Mesenchymal stem cell (in vitro differentiated cells and primary cell): ENCODE measurements at places on chromosomes 16 and 17.

GRCh38 chr17:63476854-63477479, at the start of gene ACE:
Gene ACE (plus strand): TSS chr17:63477061. CDS start chr17:63477095, 34 bp downstream.
- H3K36me3 ChIP-seq: peaks cover 24% of the 10 kb centered on the region
- peaks cover under 1% of the 10 kb centered on the region for H3K27me3 ChIP-seq
- DNase-seq: peak; percentile 20
- H3K27ac ChIP-seq: no peak within 1 kb of the TSS

DNA sequence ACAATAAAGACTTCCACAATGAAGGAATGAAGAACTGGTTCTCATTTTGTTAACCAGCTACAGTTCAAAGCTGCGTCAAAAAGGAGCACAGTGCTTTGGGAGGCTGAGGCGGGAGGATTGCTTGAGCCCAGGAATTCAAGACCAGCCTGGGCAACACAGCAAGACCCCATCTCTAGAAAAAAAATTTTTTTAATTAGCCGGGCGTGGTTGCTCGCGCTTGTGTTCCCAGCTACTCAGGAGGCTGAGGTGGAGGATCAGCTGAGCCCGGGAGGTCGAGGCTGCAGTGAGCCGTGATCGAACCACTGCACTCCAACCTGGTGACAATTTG, 764 bp upstream of the SLC6A4 start:
- H3K36me3 ChIP-seq: no peaks in the 10 kb centered on the region
- no peak overlapping the region for H3K27ac ChIP-seq
- no peak overlapping the region for H3K4me3 ChIP-seq
- H3K27me3 ChIP-seq: peaks cover 63% of the 10 kb centered on the region

DNA sequence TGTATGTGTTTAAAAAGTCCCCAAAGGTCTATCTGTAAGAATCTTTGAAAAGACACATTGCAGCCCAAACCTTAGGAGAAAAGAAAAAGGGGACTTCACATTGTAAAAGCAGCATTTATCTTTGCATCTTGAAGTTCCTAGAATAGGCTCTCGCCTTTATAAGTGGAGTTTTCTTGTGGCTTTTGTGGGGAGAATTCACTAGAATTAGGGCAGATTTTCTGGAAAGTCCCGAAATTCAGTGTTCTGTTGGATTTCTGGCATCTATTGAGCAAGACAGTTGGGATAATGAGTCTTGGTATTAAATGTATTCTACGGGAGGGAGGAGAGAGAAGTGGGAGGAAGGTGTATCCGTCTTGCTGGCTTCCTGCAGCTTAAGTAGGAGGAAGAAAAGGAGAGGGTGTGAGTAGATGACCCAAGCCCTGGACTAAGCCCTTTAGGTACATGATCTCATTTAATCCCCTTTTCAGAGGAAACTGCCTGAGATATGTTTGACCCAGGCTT, 62.6 kb downstream of the PRKCA start:
- no peak for DNase-seq
- H3K4me1 ChIP-seq: peaks cover 6% of the 10 kb centered on the region
- H3K27me3 ChIP-seq: no peaks in the 10 kb centered on the region
- H3K36me3 ChIP-seq: no peaks in the 10 kb centered on the region
- H3K4me3 ChIP-seq: no peak overlapping the region

DNA sequence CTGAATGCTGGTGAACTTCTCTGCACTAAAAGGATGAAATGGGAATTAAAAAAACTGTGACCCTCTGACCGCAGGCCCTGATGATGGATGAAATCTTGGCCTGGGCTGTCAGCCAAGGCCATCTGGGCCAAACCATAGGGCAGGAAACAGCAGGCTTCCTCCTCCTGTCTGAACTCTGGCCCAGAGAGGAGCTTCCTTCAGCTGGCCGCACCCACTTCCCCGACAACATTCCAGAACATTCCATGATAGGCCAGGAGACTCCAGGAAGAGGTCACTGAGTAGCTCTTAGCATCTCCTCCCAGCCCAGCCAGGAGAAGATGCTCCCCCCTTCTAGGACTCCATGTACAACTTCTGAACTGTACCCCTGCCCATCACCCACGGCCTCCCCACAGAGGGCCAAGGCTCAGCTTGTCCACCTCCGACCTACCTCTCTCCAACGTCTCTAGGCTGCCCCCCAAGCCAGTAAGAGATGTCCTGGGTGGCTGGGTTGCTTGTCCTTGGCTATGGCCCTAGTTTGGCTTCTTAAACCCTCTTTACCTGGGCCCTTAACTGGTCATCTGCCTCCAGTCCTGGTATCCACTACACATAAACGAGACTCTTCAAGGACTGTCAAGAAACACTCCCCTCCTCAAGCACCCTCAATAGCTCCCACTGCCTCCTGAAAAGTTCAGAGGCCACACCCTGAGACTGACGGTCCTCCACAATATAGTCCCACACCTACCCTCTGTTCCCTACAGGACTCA, 1.7 kb downstream of the RPH3AL start:
- H3K4me1 ChIP-seq: peaks cover 47% of the 10 kb centered on the region
- peak; percentile 68 for DNase-seq
- peak overlapping the region; percentile 12 for H3K27ac ChIP-seq
- no peaks in the 10 kb centered on the region for H3K27me3 ChIP-seq
- peaks cover 3% of the 10 kb centered on the region for H3K36me3 ChIP-seq
- no peak overlapping the region for H3K4me3 ChIP-seq

DNA sequence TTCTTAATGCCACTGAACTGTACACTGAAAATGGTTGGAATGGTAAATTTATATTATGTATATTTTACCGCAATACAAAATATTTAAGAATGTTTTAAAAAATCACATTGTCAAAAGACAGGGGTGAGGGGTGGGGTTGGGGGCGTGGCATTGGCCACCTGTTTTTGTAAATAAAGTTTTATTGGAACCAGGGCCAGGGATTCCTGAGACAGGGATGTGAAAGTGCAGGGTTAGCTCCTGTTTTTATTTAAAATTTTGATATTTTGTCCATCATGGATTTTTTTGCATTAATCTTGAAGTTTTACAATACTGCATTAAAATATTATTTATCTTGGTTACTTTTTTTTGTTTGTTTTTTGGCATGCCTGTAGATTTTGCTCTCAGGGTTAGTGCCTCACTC, 2.3 kb upstream of the FA2H start:
- peaks cover 48% of the 10 kb centered on the region for H3K27me3 ChIP-seq
- no peak overlapping the region for H3K27ac ChIP-seq
- H3K4me3 ChIP-seq: no peak overlapping the region
- H3K36me3 ChIP-seq: no peaks in the 10 kb centered on the region
- H3K4me1 ChIP-seq: peaks cover 13% of the 10 kb centered on the region

GRCh38 chr16:67668495-67669157, 2.0 kb downstream of the C16orf86 start:
- H3K27me3 ChIP-seq: no peaks in the 10 kb centered on the region
- H3K27ac ChIP-seq: no peak overlapping the region
- H3K4me3 ChIP-seq: no peak overlapping the region
- DNase-seq: no peak

DNA sequence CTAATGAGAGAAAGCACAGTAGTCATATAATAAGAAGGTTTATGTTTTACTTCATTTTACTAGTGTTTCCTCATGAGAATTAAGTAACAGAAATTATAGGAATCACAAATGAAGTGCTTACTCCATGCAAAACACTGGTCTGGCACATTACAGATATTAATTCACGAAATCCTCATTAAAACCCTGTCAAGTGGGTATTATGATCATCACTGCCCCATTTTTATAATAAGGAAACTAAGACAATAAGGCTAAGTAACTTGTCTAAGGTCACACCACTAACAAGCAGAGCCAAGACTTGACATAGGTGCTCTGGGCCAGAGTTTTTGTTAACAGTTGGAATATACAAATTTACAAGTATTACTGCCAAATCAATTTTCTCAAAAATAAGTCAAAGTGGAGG, 83.0 kb downstream of the KANSL1 start:
- H3K4me3 ChIP-seq: no peak overlapping the region
- no peaks in the 10 kb centered on the region for H3K27me3 ChIP-seq
- no peak overlapping the region for H3K27ac ChIP-seq
- H3K36me3 ChIP-seq: no peaks in the 10 kb centered on the region
- H3K4me1 ChIP-seq: peaks cover 11% of the 10 kb centered on the region

- H3K4me3 ChIP-seq: no peak overlapping the region
- H3K27me3 ChIP-seq: no peaks in the 10 kb centered on the region
- no peak for DNase-seq
- H3K27ac ChIP-seq: no peak overlapping the region
- H3K36me3 ChIP-seq: no peaks in the 10 kb centered on the region
Observed at GRCh38 chr16:47627085-47627639, 166.0 kb downstream of the PHKB start.

DNA sequence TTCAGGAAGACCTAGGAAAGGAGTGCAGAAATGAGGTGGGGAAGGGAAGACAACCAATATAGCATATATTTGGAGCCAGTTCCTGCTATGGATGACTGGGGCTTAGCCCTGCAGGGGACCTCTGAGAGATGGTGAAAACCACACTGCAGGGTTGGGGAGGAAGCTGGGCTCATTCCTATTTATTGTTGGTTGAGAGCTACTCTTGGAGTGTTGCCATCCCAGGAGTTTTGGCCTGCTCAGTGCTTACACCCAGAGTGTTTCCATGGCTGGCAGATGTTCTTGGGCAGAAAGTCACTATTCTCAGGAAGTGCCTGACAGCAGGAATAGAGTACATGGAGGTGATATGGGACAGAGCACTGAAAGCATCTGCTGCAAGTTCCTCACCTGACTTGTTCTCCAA, 145.8 kb downstream of the SPACA3 start:
- no peak overlapping the region for H3K27ac ChIP-seq
- DNase-seq: no peak
- no peaks in the 10 kb centered on the region for H3K36me3 ChIP-seq
- H3K4me1 ChIP-seq: peaks cover 3% of the 10 kb centered on the region
- H3K4me3 ChIP-seq: no peak overlapping the region

DNA sequence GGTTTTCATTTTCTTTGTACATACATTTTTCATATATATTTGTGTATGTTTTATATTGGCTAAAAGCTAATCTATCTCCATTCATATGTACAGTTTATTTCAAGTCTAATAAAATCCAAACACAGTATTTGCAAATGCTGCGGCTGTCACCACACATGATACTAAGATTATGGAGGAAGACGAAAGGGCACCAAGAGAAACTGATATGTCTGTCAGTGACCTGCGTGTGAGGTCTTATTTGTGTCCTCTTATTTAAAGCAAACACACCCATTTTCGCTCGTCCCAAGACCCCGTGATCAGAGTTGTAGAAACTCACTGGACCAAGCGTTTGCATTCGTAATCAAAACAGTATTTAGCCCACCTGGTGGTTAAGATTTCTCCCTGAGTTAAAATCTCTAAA, 8.2 kb downstream of the MLYCD start:
- DNase-seq: no peak
- no peak overlapping the region for H3K27ac ChIP-seq
- H3K4me3 ChIP-seq: no peak overlapping the region
- H3K4me1 ChIP-seq: peaks cover 6% of the 10 kb centered on the region

GRCh38 chr17:78759969-78760352, 22.1 kb downstream of the CYTH1 start:
- H3K27ac ChIP-seq: no peak overlapping the region
- H3K4me3 ChIP-seq: no peak overlapping the region
- no peaks in the 10 kb centered on the region for H3K4me1 ChIP-seq
- no peaks in the 10 kb centered on the region for H3K27me3 ChIP-seq

DNA sequence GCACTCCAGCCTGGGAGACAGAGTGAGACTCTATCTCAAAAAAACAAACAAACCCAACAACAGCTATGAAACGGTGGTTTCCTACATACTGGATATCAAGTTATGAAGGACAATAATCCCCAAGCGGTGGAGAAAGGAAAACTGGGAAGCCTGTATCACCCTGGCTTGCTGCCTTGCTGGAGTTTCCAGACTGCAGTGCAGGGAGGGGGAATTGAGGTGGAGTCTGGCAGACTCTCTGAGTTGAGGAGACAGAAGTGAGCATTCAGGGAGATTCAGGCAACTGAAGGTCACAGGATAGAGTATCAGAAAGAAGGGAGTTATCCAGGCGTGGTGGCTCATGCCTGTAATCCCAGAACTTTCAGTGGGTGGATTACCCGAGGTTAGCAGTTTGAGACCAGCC, 11.9 kb downstream of the QRICH2 start:
- no peaks in the 10 kb centered on the region for H3K4me1 ChIP-seq
- no peak overlapping the region for H3K27ac ChIP-seq
- no peak for DNase-seq
- H3K4me3 ChIP-seq: no peak overlapping the region

DNA sequence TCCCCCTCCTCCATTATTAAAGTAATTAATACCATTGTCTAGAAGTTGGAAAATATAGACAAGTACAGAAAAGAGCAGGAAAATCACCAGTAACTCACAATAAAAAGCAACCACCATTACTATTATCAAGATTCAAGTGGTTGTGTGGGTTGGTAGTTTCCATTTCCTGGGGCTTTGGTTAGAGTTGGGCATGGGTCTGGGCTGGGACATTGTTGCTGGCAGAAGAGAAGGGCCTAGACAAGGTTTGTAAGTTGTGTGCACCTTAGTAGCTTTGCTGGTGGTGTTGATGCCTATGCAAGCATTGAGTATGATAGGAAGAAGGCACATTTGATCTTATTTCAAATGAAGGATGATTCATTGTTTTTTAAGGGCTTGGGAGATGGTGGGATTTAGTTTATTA, 25.4 kb upstream of the NFATC3 start:
- DNase-seq: no peak
- no peak overlapping the region for H3K27ac ChIP-seq
- no peak overlapping the region for H3K4me3 ChIP-seq

GRCh38 chr17:33981711-33982601, 273.1 kb upstream of the CCL2 start:
- no peaks in the 10 kb centered on the region for H3K4me1 ChIP-seq
- no peak overlapping the region for H3K27ac ChIP-seq
- no peak overlapping the region for H3K4me3 ChIP-seq
- no peaks in the 10 kb centered on the region for H3K27me3 ChIP-seq
- no peak for DNase-seq

DNA sequence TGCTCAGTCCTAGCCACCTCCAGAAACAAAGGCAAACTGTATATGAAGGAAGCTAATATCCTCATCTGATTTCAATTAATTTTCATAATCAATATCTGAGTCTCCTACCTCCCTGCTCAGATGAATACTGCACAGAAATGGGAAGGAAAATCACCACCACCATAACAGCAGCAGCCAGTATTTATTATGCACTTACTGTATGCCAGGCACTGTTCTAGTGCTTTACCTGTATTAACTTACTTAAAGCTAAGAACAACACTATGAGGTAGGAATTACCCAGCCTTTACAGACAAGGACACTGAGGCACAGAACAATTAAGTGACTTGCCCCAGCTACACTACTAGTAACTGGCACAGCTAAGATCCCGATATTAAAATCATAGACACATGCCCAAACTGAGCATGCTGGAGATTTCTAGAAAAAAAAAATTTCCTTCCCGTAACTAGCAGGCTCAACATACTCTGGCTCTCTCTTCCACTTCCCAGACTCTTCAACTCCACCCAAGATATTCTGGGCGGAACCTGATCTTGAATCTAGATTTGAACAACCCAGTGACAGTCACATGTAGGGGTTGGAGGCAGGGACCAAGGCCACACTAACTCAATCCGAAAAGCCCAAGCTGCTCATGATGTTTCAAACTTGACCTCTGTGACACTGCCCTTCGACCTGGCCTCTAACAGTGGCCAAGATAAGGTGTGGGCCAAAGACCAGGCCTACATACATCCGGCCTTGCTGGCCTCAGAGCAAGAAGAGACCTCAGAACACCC, 3.9 kb downstream of the TRIM25 start:
- DNase-seq: no peak
- peaks cover 13% of the 10 kb centered on the region for H3K36me3 ChIP-seq
- H3K27ac ChIP-seq: no peak overlapping the region
- peaks cover 14% of the 10 kb centered on the region for H3K4me1 ChIP-seq
- no peaks in the 10 kb centered on the region for H3K27me3 ChIP-seq
